ENCODE measurements at places on chromosomes 2 and 18.

GRCh38 chr2:70132244-70133126 lies 45.2 kb downstream of the PCBP1 start:
- DNase-seq: no peak

- peak; percentile 8 for DNase-seq
These were observed 797 bp downstream of the NXPH2 start for GRCh38 chr2:138779406-138779780.

GRCh38 chr2:109648041-109648527 lies 33.9 kb downstream of the SOWAHC start:
- no peak for DNase-seq

GRCh38 chr18:7367336-7367735 lies 136.4 kb downstream of the LRRC30 start:
- no peak for DNase-seq

- no peak for DNase-seq
These were observed 70.5 kb upstream of the AFF3 start for GRCh38 chr2:100212850-100213249.

DNA sequence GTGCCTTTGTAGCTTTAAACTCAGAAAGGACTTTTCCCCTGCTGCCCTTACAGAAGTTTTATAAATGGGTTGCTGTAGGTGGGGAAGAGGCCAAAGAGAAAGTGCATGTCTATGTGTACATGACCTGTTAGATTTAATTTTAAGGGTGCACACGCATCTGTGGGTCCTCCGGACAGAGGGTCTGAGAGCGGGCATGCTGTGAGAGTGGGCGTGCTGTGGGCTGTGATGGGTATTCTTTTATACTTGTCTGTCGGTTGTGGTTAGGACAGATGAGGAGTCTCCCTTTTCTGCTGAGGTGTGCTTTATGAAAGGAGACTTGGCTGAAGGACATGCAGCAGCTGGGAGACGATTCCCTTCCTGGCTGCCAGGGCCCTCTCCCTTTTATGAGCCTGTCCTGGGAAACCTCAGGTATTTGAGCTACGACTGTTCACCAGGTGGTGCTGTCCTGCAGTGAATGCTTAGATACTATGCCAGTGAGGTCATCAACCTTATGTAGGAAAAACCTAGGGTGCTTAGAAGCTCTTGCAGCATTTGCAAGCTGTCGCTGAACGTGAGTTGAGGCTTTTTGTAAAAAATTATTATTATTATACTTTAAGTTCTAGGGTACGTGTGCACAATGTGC lies 67.5 kb downstream of the TANC1 start:
- DNase-seq: peak; percentile 9

- DNase-seq: no peak
These were observed 71.2 kb upstream of the DOCK10 start for GRCh38 chr2:225113371-225114015.

DNA sequence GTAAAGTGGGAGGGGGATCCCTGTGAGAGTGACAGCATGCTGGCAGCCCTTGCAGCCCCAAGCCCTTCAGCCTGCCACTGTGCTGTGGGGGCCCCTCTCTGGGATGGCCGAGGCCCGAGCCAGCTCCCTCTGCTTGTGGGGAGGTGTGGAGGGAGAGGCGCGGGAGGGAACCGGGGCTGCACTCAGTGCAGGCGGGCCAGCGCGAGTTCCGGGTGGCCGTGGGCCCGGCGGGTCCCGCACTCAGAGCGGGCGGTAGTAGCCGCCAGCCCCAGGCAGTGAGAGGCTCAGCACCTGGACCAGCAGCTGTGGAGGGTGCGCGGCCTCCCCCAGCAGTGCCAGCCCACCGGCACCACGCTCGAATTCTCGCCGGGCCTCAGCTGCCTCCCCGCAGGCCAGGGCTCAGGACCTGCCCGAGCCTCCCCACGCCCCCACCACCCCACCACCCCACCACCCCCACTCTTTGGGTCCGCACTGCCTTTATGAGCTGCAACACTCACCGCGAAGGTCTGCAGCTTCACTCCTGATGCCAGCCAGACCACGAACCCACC lies 208.1 kb downstream of the CDH19 start:
- DNase-seq: no peak

- DNase-seq: no peak
These were observed 1.9 kb upstream of the ALLC start for GRCh38 chr2:3655871-3656761.

GRCh38 chr2:126858013-126858412 lies 40.7 kb upstream of the TEX51 start:
- no peak for DNase-seq

GRCh38 chr2:31947871-31948270 lies 62.9 kb downstream of the MEMO1 start:
- no peak for DNase-seq

- DNase-seq: peak; percentile 11
These were observed 759 bp upstream of the ACTR1B start for GRCh38 chr2:97664636-97664970.

DNA sequence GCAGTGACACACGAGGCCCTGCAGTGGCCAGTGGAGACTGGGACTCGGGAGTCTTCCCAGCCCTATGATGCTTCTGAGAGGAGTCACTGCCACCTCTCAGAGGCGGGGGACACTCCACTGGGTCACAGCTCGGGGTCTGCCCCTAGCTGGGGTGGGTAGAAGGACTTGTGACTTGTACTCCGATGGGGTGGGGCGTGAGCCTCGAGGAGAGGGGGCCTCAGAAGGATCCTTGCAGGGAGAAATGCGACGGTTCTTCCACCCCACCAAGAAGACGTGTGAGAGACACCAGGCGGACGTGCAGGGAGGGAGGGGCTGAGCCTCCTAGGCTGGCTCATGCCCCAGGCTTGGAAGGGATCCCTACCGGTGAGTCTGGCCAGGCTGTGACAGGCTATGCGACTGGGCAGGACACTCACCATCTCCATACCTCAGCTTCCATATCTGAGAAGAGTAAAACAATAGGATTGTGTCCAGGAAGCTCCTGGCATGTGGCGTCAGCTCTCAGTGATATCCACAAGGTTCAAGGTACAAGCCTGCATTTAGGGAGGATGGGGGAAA lies 11.1 kb upstream of the OTOS start:
- DNase-seq: no peak

DNA sequence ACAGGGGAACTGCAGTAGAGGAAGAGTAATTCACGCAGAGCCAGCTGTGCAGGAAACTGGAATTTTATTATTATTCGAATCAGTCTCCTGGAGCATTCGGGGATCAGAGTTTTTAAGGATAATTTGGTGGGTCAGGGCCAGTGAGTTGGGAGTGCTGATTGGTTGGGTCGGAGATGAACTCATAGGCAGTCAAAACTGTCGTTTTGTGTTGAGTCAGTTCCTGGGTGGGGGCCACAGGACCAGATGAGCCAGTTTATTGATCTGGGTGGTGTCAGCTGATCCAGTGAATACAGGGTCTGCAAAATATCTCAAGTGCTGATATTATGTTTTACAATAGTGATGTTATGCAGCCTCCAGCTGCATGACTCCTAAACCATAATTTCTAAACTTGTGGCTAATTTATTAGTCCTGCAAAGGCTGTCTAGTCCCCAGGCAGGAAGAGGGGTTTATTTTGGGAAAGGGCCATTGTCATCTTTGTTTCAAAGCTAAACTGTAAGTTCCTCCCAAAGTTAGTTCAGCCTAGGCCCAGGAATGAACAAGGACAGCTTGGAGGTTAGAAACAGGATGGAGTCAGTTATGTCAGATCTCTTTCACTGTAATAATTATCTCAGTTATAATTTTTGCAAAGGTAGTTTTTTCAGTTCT lies 67.0 kb downstream of the ASAP2 start:
- DNase-seq: no peak

DNA sequence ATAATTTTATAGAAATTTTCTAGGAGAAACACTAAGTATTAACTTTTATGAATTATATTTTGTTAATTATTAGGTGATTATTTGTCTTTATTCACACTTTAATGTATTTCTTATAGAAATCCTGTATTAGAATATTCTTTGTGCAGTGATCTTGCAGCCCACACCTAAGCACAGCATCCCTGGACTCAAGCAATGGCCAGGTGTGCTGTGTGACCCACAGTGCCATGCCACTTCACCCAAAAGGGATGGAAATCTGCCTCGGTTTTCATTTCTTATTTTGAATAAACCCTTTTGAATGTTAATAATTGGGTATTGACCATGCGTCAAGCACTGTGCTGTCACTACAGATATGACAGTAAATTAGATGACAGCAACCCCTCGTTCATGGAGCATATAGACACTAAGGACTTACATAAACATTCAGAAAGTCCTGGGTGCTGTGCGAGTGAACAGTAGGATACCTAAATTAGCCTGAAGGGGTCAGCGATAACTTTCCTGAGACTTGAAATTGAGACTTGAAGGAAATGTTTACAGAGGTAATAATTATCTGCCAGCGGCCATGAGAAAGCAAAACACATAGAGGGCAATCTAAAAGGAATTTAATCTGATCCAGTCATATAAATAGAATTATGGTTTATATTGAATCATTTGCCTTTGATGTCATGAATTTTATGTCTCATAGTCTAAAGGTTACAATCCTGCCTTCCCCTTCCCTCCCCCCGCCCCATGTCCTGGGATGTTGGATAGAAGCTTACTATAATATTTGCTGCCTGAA lies 52.7 kb upstream of the CALCRL start:
- DNase-seq: no peak

- DNase-seq: no peak
These were observed 42.5 kb upstream of the TMEM200C start for GRCh38 chr18:5937795-5938194.

DNA sequence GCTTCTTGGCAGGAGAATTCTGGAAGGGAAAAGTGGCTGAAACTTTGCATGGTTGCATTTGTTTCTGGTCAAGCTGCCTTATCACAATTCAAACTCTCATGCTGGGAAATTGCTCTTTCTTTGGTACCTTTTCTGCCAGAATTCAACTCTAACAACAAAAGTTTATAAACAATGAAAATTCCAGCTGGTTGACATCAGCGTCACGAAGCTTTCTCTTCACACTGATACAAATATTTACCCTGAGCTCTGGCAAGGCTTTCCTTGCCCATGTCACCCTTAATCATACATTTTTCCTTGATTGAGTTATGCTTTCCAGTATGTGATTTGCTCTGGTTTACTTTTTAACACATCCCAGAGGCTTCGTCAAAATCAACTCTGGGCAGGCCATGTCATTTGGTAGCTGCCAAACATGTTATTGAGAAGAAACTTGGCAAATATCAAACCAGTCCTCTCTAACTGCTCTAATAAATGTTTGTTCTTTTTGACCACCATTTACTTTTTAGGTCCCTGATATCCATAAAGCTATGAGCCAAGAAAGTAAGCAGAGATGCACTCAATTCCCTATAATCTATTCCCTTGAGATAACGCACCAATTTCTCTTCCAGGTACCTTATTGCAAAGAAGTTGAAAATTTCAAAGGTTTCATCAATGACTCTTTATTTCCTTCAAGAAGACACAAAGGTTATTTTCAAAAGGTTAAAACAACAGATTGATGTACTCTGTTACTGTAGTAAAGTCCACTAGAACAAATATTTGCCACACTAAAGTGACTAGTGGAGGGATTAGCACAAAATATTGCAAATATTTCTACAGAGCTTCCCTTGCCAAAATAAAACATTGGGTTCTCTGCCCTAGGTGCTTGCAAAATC lies 1241.1 kb upstream of the ZEB2 start:
- no peak for DNase-seq

DNA sequence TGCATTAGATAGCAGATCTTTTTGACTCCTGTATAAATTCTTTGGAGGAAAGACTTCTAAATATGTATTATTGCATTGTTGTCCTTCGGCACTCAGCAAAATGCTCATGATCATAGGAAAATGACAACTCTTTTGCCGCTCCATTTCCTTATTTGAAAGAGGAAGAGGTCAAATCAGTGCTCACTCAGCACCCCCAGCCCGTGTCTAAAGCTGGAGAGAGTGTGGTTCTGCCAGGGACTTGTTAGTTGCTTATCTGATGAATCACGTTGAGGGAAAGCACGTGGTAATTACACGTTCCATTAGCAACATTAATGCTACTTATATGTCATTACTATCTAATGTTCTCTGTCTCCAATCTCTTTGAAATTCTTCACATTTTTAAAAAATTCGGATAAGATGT lies 46.0 kb upstream of the MBP start:
- no peak for DNase-seq

- no peak for DNase-seq
These were observed 142.4 kb upstream of the AQP4 start for GRCh38 chr18:27007880-27008279.

- peak; percentile 39 for DNase-seq
These were observed 61.6 kb upstream of the SLC38A11 start for GRCh38 chr2:165016772-165017411.

DNA sequence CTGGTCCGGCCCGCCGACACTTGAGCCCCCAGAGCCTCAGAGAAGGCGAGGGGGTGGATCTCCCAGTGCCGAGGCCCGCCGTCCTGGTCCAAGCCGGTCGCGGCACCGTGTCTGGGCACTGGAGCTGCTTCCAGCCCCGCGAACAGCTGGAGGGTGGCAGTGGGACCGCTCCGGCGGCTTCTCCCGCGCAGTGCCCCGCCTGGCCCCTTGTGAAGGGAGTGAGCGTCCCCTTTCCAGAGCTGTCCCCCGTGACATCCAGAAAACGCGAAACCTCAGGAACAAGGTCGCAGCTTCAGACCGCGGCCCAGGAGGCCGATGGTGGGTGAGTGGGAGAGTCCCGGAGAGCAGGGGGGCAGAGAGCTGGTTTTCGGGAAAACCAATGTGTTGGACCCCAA lies 579 bp upstream of the EMX1 start:
- DNase-seq: no peak

- no peak for DNase-seq
These were observed 4.8 kb upstream of the MALL start for GRCh38 chr2:110120171-110121051.

DNA sequence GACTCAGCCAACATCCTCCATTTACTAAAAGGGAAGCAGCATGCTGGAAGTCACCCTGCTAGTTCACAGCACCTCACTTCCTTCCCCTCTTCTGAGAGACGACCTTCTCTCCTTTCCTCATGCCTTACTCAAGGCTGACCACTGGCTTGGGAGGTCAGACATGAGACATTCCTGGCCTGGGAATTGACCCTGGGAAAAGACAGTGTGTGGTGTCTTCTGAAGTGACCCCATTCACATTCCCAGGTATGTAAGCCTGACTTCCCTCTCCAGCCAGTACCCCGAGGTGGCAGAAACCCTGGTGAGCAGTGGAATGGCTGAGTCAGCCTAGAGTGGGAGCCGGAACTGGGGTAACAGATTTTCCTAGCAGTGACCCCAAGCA lies 92.4 kb downstream of the PLB1 start:
- no peak for DNase-seq

- DNase-seq: no peak
These were observed 24.3 kb downstream of the TACR1 start for GRCh38 chr2:75174981-75175380.

DNA sequence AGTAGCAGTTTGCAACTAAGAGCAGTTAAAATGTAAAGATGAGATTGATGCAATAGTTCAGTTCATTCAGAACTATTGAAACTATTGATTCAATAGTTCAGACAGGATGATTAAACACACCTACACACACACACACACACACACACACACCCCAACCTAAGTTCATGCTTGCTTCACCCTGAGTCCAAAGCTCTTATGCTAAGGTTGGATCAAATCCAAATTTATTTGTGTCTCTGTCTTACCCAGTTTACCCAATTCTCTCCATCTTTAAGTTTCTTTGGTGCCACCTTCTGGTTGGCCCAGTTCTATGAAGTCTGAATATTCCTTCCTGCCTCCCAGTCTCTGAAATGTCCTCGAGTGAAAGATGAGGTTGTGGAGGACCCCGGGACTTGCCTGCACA lies 5.1 kb downstream of the SERPINB8 start:
- DNase-seq: no peak

GRCh38 chr2:174142290-174142689 lies 106.0 kb downstream of the OLA1 start:
- no peak for DNase-seq
